Stimulated activated CD8-positive, alpha-beta memory T cell treated with anti-CD3 and anti-CD28 coated beads, Interleukin-4, amount 100 ng/mL, for 1 hour (primary cell): ENCODE measurements at places on chromosomes 16 and 17.

- no peak for DNase-seq
Observed at GRCh38 chr17:67137860-67138259, 93.5 kb downstream of the CACNG1 start.

DNA sequence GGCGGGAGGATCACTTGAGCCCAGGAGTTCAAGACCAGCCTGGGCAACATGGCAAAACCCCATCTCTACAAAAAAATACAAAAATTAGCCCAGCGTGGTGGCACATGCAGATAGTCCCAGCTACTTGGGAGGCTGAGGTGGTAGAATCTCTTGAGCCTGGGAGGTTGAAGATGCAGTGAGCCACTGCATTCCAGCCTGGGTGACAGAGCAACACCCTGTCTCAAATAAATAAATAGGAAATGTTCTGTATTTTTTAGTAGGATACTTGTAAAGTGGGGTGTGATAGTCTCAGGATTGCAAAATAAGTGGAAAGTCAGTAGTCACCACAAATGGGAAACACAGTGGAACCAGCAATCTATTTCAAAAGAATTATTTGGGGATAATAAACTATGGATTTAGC, 4.0 kb downstream of the RSPRY1 start:
- no peak for DNase-seq

DNA sequence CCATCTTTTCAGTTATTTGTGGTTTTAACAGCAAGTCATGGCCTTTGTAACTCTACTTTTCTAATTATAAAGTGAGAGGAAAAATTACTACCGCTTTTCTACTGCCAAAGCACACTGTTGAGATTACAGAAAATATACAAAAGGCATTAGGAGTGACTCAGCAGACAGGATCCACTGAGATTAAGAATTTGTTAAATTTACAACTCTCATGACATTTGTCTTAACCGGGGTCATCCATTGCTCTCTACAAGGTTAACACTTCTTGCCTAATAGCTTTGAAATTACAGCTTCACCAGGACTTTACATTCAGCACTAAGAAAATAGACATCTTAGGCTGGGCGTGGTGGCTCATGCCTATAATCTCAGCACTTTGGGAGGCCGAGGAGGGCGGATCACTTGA, 93.4 kb downstream of the SSH2 start:
- no peak for DNase-seq

- DNase-seq: no peak
Observed at GRCh38 chr16:28091656-28092055, 28.1 kb upstream of the GSG1L start.

- no peak for DNase-seq
Observed at GRCh38 chr17:10683853-10684252, 13.5 kb downstream of the SCO1 start.

GRCh38 chr17:75854101-75854748, 910 bp downstream of the WBP2 start:
- no peak for DNase-seq
